ENCODE measurements at places on chromosomes 11 and 22. TPM values are rescaled to one million over a fixed set of nuclear protein-coding genes. Genes with fewer than 3 reads are reported as not detected.
A peak's percentile ranks its signal among the peaks of the same experiment; 100 is the strongest.

GRCh38 chr11:133981156-133981555 is 24.4 kb upstream of the IGSF9B start:
- no peak for DNase-seq

DNA sequence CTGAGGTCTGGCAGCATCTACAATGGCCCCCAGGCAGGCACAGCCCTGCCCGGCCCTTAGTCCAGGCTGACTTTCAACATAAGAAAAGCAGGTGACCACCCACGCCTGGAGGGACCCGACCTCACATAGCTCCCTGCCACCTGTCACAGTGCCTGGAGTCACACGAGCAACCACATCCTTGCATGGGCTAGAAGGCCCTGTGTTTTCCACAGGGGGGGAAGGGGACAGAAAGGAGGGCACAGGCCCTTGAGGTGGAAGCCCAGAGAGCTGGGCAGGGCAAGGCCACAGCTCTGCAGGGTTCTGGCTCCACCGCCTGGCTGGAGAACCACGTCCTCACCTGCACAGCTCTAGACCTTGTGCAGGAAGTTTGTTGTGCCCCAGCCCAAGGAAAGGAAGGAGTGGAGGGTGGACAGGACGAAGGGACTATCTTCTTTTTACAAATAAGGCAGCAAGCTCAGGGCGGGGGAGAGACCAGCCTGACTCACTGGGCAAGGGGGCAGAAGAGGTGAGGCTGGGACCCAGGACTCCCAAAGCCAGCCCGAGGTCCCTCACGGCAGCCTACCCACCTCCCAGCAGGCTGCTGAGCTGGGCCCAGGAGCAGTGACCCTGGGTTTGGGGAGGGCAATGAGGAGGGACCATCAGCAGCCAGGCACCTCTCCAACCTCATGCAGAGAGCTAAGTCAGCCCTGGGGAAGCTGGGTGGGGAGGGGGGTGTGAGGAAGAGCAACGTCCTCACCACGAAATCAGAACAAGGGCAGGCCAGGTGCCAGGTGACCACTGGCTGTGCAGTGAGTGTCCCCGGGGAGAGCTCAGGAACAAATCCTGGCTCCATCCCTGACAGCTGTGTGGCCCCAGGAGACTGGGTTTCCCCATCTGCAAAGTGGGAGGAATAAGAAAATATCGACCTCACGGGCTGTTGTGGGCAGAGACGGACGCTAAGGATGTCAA is 4.3 kb downstream of the C1QTNF6 start:
- DNase-seq = peak; percentile 57

DNA sequence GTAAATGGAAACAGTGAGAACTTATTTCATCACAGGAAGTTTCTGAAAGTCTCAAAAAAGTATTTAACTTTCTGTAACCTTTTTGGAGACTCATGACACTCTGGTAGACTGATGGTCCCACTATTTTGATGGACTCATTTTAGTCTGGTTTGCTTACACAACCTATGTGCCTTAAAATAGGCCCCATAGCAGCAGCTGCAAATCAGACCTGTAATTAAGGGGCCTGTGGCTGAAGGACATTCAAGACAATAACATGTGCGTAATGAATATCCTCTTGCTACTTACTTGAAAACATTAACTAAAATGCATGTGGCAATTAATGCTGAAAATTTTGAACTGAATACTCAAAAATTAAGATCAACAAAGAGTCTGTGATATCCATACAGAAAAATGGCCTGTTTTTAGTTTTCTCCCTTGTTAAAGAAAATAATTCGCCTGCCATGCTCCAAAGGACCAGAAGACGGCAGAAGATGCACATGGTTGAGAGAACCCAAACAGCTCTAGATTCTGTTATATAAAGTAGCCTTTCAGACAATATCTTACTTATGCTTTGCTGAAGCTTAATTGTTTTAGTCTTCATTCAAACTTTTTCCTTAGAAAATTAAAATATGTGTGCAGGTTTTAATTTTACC is 568.5 kb downstream of the KCNA4 start:
- no peak for DNase-seq

DNA sequence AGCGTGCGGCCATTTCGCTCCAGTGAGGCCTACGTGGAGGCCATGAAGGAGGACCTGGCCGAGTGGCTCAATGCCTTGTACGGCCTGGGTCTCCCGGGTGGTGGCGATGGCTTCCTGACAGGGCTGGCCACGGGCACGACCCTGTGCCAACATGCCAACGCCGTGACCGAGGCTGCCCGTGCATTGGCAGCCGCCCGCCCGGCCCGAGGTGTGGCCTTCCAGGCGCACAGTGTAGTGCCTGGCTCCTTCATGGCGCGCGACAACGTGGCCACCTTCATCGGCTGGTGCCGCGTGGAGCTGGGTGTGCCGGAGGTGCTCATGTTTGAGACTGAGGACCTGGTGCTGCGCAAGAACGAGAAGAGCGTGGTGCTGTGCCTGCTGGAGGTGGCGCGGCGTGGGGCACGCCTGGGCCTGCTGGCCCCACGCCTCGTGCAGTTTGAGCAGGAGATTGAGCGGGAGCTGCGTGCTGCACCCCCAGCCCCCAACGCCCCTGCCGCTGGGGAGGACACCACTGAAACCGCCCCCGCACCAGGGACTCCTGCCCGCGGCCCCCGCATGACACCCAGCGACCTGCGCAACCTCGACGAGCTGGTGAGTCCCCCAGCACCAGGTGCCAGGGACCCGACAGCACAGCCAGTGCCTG is 1.8 kb downstream of the GAS2L1 start:
- no peak for DNase-seq

DNA sequence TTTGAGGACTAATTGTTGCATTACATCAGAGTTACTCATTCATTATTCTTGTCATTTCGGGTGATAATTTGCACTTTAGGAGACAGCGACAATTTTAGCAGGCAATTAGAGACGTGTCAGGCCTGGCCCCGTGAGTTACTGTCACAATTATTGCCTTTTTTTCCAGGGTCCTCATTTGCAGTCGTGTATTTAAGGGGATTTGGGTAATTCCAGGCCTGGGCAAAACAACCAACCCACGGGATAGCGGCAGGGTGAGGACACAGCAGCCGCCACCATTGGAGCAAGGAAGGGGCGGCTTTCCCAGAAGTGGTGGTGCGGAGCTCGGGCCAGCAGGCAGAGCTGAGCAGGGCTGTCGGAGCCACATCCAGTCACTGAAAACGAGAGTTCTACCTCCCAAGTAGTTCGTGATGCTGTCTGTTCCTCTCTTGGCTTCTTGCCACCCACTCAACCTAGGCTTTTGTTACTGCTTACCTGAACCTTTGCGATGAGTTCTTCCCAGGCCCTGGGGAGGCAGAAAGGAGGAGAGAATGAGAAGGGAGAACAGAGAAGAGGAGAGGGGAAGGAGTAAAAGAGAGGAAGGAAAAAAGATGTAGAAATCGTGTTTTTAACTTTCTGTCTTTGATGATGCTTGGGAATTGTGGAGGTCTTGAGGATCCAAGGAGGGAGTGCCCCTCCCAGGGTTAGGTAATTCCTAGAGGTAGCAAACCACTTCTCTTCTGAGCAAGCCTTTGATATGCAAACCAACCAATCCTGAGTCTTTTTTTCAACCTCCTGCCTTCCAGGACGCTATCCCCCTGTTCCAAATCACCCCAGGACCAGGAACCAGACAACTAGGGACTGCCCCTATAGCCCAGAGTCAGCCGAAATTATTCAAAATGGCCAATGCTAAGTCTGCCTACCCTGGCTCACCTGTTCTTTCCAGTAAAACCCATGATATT is 236.1 kb downstream of the MIAT start:
- peak; percentile 4 for DNase-seq

GRCh38 chr11:111886844-111887243 is 7.5 kb downstream of the CFAP68 start:
- no peak for DNase-seq

DNA sequence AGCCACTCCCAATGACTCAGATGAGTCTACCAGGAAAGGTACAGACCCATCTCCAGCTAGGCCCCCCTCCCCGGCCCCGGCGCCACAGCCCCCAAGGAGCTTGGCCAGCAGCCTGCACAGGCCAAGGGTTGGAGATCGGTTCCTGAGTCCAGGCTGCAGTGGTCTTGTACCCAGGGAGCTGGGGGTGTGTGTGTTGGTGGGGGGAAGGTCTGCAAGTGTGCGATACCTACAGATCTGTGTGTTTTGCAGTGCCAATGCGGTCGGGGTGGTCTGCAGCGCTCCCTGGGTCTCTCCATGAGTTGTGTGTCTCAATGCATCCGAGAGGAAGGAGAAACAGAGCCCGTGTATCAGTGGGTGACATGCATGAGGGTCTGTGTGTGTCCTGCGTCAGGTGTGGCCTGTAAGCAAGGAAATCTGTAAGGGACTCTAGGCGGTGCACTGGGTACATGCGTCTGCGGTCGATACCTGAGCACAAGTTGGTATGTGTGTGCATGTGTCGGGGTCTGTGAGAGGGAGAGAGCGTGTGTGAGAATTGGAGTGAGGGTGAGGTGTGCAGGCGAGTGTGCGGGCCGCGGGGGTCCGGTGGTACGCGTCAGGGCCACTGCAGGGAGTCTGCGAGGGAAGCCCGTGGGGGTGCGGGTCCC is 645 bp downstream of the CDC42BPG start:
- no peak for DNase-seq

DNA sequence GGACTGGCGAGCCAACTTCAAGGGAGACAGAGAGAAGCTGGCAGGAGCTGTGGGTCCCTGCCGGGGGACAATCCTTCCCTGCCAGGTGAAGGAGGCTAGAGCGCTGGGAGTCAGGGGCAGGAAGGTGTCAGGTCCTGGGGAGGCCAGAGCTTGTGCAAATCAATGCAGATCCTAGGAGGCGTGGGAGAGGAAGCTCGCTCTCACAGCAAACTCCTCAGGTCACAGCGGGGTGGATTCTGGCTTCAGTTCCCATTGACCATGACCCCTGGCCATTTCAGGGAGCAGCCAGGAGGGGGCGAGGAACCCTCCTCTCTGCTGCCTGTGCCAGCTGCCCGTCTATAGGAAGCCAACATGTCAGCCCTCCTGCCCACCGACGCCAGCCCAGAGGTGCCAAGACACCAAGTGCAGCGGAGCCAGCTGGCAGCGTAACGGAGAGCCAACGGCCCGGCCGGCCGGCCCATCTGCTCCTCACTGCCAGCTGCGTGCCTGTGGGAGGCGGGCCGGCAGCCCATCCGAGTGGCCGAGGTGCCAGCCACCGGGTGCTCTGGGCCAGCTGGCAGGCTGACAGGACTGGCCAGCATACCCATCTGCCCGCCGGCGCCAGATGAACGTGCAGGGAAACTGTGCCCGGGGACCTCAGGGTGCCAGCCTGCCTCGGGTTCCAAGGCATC is 374.8 kb downstream of the MIAT start:
- no peak for DNase-seq

Gene TRIM21
- 56.3 TPM for total RNA-seq

Gene SLC6A5
- not detected for total RNA-seq

Gene NAALAD2
- not detected for total RNA-seq

Gene NNMT
- total RNA-seq = not detected
